ENCODE measurements at places on chromosomes 4 and X.

DNA sequence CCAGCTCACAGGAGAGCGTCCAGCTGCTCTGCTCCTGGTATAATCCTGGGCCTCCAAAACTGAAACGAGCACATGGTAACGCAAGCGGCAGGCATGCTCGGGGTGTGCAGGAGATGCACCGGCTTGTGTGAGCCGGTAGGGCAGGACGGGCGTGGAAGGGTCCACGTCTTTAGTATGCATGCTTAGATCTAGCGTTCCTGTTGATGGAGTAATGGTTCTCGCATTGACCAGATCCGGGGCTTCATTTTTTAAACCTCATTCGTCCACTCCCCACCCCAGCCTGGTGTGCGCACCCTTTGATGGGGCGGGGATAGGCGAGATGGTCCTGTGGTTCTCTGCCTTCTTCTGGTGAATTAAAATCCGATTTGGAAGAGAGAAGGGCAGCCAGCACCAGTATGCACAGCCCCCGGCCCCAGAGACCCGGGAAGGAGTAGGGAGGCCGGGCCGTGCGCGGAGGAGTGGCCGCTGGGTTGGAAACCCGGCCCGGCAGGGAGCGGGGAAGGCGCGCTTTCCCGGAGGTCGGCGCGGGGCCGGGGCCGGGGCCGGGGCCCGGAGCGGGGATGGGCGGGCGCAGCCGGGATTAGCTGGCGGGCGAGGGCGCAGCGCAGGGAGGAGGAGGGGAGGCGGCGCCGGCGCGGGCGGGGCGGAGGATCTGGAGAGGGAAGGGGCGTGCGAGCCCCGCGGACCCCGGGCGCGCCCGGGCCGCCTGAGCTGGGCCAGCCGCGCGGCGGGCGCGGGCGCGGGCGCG lies 39.9 kb downstream of the FAM149A start:
- DNase-seq: no peak

- DNase-seq: no peak
Observed at GRCh38 chr4:38242101-38242500, 281.9 kb downstream of the PTTG2 start.

GRCh38 chr4:171891038-171891437 lies 77.8 kb downstream of the GALNTL6 start:
- DNase-seq: no peak

GRCh38 chrX:151801980-151802379 lies 67.4 kb downstream of the CNGA2 start:
- DNase-seq: no peak

GRCh38 chrX:89033723-89034122 lies 286.7 kb downstream of the CPXCR1 start:
- no peak for DNase-seq

DNA sequence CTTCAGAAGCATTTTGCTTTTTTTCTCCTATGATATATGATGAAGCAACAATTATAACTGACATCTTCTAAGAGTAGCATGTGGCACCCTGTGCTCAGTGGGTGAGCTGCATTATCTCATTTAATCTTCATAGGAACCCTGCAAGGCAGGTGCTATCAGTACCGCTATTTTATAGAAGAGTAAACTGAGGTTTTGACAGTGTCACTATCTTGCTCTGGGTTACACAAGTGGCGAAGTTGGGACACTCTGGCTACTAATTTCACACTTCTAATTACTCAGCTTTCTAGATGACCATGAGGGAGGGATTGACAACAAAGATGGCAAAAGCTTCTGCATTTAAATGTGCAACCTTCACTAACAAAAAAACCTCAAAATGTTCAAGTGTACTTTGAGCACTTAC lies 76.9 kb upstream of the CAMK2D start:
- DNase-seq: no peak

GRCh38 chr4:149296503-149296902 lies 519.1 kb downstream of the IQCM start:
- DNase-seq: no peak

DNA sequence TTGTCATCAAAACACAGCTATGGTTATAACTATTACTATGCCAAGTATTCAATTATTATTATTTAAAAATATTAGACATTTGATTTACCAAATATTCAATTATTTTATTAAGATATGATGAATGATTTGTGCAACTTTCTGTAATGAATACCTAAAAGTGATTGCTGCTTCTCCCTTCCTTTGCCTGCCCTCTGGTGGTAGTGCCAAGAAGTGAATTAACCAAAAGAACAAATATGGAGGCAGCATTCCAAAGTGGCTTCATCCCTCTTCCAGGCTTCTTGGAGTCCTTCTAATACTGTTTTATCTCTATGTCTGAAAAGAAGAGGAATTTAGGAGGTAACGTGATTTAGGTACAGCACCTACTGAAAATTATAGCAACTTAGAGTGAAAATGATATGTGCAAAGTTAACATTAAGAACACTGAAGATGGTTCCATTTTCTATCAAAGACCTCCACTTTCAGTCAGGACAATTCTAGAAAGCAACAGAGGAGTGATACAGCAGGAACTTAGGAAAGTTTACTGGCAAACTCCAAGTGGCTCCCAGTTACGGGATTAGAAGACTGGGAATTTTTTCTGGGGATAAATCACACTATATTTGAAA lies 43.0 kb downstream of the ENPEP start:
- DNase-seq: peak; percentile 6

GRCh38 chrX:1449036-1449822 lies 3.5 kb downstream of the ASMTL start:
- peak; percentile 8 for DNase-seq

DNA sequence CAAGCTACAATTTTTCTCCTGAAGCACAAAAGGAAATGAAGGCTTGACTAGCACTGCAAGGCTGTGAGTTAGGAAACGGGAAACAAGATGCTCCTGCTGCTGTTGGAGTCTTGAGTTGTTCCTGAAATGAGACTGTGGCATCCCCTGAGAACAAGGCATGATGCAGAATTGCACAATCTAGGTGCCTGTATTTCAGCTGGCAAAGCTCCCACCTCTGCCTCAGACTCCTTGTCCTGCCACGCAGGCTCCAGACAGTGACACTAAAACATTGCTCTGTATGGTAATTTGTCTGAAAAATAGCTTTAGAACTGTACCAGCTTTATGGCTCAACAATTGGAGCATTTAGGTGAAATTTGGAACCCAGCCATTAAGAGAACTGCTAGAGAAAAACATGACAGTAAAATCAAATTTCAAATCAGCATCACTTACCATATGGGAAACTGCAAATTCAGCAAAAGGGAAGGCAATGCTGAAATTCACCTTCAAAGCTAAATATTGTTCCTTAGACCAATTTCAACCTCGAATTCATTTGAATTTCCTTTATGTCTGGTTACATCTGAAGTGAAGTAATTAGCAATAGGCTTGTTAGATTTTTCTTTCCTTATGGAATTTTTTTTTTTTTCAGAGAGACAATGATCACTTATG lies 103.4 kb downstream of the MFAP3L start:
- DNase-seq: no peak

DNA sequence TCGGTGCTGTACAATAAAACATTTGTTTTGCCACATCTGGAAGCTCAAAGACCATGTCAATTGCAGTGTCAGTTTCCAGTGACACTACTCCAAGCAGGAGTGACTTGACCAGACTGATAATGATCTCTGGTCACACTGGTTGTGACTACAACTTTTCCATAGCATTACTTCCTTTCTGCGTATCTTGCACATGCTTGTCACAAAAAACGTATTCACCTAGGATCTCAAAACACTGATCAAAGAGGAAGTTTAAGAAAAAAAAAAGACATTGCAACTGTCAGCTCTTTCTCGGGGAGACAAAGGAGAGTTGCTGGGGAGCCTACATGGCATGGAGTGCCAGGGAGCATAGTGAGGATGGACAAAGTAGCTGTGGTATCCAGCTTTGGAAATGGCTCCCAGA lies 60.6 kb downstream of the OPHN1 start:
- DNase-seq: no peak

- no peak for DNase-seq
Observed at GRCh38 chrX:11537141-11537540, 128.6 kb downstream of the ARHGAP6 start.

DNA sequence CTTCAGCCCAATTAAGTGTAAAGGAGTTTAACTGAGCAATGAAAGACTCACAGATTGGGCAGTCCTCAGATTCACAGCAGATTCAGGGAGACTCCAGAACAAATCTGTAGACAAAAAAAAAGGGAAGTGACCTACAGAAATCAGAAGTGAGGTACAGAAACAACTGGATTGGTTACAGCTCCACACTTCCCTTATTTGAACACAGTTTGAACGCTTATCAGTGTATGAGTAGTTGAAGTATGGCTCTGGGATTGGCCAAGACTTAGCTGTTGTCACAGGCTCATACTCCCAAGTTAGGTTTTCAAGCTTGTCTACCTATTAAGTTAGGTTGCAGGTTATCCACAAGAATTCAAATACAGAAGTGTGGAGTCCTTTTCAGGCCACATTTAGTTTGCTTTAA lies 112.4 kb upstream of the ELOVL6 start:
- DNase-seq: no peak

DNA sequence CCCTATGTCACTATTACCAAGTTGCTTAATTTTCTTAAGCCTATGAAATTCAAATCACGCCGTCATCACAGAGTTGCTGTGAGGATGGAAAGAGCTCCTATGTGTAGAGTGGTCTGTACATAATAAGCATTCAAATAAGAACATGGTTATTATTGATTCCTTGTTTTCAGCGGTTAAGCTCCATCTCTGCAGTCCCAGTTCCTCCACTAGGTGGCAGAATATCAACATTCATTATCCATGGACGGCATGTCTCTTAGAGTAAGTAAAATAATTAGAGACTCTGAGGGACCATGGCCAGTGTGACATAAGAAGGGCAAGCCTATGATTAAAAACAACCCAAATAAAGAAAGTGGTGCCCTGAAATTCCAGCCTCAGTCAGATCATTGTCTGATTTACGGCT lies 132.5 kb upstream of the NHS start:
- no peak for DNase-seq

- DNase-seq: no peak
Observed at GRCh38 chr4:133402616-133403015, 253.5 kb downstream of the PCDH10 start.

- no peak for DNase-seq
Observed at GRCh38 chr4:145859426-145859825, 79.2 kb downstream of the ZNF827 start.

GRCh38 chr4:69092190-69092589 lies 4.1 kb upstream of the UGT2B7 start:
- DNase-seq: no peak

DNA sequence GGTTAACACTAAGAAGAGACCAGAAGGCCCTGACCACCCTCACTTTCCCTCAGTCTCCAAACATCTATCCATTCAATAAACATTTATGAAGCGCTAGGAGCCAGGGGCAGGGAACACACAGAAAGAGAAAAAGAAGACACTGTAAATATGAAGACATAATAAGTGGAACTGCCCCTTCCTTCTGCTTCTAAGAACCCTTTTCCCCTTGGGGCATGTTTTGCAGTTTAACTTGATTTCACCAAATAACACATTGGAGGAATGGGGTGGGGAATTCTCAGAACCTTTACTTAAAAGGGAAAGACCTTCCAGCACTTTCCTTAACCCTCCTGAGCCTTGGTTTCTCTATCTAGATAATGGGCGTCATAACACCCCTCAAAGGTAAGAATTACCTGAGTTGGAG lies 42.3 kb downstream of the RBM47 start:
- DNase-seq: no peak

GRCh38 chrX:71056867-71057266 lies 11.3 kb downstream of the SNX12 start:
- no peak for DNase-seq

DNA sequence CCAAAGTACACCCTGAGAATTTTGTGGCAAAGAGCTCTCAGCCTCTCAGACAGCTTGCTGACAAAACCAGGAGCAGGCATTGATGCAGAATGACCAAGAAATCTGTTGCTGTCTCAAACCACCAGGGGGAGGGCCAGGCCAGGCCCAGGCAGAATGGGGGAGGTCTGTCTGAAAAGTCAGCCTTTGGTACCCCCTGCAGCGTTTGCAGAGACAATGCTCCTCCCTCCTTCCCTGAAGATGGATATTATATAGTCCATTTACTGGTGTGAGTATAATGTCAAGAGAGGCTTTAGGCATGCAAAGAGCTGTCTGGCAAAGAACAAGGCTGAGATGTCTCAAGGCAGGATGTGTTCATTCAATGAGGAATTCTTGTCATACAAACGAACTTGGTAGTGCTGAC lies 52.9 kb upstream of the TRPC5OS start:
- DNase-seq: peak; percentile 0

GRCh38 chr4:81498551-81499099 lies 26.9 kb upstream of the RASGEF1B start:
- DNase-seq: no peak

All from CD8-positive, alpha-beta T cell (primary cell).